ENCODE measurements at places on chromosomes 3 and 15.

GRCh38 chr3:139288266-139288821, 55.5 kb upstream of the MRPS22 start:
- no peak for DNase-seq

- no peak for DNase-seq
These were observed 954.6 kb downstream of the EPHA3 start for GRCh38 chr3:90062016-90062415.

GRCh38 chr3:148078658-148079057, 619.0 kb upstream of the AGTR1 start:
- no peak for DNase-seq

- DNase-seq: no peak
These were observed 4.7 kb downstream of the DPH3 start for GRCh38 chr3:16260046-16260445.
